NCI-H510A (cell line): ENCODE measurements at places on chromosomes 4 and X.

DNA sequence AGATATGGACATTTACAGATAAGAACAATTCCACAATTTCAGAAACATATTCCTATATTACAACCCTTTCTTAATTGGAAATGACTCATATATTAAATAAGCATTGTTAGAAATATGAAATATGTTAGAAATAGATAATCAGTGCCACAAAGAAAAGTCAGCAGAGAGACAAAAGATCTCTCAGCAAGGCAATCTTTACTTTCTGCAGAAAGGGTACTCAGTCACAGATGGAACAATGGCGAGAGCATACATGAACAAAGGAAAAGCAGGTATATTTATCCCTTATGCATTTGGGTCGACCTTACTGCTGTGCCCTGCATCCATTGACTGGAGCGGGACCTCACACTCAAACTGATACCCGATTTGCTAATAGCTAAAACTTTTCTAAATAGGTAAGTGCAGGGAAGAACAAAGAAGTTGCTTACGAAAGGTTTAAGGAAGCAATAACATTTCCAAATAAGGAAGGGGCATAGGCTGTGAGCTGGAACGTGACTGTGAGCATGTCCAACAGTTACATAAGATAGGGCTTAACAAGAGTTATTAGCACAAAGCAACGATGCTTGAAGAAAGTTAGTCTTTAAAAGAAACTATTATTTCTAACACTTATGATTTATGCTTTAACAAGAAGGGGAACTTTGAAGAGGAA is 40.8 kb downstream of the MGARP start:
- DNase-seq = no peak

DNA sequence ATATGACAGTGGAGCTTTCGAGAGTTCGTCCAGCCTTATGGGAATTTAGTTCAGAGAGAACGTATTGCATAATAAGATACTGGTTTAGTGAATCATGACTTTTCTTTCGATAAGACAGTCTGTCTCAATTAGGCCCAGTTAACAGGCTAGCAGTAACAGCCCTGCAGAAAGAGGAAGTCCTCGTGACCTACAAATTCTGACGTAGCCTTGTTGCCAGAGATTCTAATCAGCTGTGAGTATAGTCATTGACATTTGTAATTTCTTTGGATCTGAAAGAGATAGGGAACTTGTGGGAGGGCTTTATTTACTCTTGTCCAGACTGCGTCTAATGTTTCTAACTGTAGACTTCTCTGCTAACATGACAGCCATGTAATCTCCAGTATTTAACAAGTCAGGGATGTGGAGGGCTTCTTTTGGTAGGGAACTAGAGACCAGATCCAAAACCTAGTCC is 15.8 kb downstream of the ART3 start:
- no peak for DNase-seq

DNA sequence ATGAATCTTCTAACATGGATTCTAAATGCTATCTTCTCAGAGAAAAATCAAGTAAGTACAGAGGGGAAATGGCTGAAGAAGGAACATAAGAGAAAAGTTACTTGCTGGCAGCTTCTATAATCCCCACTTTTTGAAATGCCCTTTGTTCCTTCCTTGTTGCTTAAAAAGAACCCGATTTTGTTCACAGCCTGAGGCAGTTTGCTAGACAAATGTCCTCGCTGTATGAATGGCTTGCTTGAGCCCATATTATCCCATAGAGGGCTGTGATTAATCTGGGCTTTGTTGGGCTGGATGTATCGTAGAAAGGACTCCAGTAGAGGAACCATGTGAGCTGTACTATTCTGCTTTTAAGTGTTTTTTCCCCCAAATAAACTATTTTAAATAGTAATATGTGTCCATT is 134.3 kb upstream of the FGF13 start:
- DNase-seq = no peak

GRCh38 chr4:86521373-86521969 is 72.6 kb upstream of the PTPN13 start:
- no peak for DNase-seq

GRCh38 chr4:110815950-110816349 is 193.1 kb upstream of the PITX2 start:
- DNase-seq = no peak

DNA sequence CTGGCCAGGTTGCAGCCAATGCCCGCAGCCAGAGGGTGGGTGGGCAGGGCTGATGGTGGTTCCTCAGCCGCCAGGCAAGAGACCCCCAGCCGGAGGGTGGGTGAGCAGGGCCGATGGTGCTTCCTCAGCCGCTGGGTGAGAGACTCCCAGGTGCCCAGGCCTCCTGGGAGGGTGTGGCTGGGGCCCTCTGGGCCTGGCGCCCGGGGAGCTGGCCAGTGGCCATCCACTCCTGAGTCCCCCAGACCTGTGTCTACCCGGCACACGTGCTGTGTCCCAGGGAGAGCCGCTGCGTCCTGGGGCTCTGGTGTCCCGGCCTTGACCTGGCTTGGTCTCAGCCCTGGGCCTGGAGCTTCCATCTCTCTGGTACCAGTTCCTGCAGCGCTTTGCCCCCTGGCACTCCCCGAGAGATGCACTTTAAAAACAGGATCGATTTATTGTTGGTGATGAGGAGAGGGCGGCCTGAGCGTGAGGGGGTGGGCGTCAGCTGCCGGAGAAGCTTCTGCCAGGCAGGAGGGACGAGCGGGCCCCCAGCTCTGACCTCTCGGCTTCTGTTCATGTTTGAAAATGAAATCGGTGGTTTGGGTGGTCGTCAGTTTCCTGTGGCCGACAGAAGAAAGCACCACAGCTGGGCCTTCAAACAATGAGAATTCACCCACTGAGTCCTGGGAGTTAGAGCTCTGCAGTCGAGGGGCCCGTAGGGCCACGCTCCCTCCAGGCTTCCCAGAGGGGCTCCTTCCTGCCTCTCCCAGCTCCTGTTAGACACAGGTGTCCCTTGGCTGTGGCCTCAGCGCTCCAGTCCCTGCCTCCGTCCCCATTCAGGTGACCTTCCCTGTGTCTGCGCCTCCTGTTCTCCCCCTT is 6.5 kb downstream of the DOK7 start:
- DNase-seq = no peak

DNA sequence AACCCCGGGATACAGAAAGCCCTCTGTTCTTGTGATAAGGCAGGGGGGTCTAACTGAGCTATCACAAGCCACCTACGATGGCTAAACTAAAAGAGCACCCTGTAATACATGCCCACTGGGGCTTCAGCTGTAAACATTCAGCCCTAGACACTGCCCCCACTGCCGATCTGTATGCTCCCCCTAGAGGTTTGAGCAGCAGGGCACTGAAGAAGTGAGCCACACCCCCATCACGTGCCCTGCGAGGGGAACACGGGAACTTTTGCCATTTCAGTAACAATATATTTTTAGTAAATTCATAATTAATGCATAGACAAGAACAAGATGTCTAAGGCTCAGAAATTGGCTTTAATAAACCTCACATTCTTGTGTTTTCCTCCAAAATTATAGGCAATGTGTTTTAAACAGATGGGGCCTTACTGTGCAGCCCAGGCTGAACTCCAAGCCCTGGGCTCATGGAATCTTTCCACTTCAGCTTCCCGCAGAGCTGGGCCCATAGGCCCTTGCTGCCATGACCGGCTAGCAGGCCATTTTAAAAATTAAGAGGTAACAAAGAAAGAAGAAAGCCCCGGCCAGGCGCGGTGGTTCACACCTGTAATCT is 235.3 kb upstream of the SFRP2 start:
- DNase-seq = no peak

- DNase-seq = no peak
These were observed 117.0 kb upstream of the TEX13C start for GRCh38 chrX:125202591-125203248.

DNA sequence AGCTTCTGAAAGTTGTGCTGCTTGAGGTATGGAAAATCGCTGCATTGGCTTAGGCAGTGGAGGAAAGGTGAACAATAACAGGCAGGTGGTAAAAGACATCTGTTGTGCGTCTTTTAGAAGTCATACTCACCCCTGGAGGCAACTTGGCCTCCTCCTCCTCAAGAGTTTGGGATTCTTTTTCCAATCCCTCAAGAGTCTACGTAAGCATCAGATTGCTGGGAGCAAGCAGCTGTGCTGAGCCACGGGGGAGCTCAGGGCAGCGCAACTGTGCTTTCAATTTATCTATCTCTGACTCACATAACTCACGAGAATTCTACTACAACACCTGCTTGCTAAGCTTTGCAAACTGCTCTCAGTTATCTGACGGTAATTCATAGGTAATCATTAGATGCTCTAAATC is 6.4 kb upstream of the RBMX2 start:
- no peak for DNase-seq

DNA sequence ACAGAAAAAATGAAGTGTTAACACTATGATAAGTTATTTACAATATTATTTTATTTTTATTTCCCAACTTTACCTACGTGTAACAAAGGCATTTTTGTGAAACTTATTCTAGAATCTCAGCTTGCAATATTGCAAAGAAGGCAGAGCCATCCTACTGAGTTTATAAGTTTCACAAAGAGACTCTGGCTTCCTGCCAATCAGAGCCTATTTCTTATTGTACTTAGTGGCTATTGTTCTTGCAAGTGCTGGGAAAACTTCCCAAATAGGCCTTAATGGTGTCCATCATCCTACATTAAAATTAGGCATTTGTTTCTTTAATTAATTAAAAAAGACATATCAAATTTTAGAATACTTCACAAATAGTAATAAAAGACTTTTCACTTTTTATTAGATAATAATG is 233.2 kb downstream of the EPHA5 start:
- no peak for DNase-seq

GRCh38 chr4:4871242-4871572 is 11.7 kb downstream of the MSX1 start:
- DNase-seq = no peak

- no peak for DNase-seq
These were observed 50.9 kb upstream of the CPLX1 start for GRCh38 chr4:876780-877179.

- DNase-seq = no peak
These were observed 35.1 kb upstream of the NPY2R start for GRCh38 chr4:155173371-155173770.

DNA sequence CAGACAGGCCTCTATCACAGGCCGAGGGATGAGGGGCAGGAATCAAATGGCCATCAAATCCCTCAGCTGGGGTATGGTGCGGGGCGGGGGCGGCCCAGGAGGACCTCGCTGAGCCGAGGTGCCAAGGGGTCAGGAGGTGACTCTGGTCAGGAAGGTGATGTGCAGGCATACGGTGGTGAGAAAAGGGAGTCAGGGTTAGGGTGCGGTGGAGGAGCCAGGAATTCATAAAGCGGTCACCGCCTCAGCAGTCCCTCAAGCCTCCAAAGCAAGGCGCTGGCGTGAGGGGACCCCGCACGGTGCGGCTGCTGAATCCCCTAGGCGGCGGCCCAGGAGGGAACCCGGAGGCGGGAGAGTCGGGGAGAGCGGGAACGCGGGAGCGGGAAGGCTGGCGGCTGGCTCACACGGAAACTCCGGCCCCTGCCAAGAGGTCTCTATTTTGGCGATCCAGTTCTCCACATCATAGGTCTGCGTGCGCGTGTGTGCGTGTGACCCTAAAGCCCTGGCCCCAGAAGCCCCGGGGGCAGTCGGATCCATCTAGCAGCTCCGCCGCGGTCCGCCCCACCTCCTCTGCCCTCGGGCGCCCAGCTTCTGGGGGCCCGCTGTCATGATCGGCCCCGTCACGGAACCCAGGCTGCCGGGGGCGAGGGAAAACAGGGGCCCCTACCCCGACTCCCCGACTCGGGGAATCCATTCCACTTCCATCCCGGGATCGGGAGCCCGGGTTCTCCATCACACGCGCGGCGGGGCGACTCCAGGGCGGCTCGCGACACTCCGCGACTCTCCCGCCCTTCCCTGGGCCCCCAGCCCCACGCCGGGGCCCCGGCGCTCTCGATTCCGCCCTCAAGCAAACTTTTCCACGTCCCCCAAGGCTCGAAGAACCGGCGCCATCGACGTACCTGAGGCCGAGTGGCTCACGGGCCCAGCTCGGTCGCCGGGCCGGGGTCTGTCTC is 593 bp downstream of the ELF4 start:
- no peak for DNase-seq

DNA sequence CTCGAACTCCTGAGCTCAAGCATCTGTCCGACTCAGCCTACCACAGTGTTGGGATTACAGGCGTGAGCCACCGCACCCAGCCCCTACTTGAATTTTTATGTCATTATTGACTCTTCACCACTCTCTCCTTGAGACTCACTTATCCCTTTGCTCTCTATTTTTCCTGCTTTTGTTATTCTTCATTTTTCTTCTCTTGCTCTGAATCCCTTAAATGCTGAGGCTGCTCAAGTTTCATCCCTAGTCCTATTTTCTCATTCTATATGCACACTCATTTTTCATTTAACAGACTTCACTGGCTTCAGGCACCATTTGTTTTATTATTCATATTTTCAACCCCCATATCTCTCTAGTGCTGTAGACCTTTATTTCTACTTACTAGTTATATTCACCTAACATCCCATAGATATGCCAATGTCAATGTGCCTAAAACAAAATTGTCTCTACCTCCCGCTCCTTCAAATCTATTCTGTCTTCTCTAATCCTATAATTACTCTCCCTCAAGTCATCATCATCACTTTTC is 85.7 kb downstream of the APOOL start:
- DNase-seq = no peak

DNA sequence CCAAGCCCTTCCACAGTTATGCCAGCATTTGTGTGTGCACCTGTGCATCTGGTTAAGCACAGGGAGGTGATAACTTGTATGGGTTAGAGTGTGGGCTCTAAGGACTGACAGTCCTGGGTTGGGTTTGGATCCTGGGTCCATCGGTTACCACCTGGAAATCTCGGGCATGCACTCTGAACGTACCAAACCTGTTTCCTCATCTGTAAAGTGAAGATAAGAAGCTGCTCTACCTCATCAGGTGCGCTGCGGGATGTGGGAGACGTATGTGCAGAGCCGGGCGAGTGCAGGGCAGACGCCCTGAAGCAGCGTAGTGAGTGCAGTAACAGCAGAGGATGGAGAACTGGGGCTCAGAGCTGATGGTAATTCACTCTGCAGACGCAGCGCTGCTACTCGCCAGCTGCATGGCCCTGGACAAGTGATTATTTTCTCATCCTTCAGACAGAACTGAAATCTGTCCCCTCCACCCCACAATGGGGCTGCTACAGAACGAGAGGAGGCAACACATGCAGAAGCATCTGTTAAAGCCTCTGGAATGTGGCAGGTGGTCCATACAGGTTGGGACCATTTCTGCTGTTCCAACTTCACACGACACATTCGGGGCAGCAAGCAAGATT is 64.4 kb downstream of the HADH start:
- no peak for DNase-seq

DNA sequence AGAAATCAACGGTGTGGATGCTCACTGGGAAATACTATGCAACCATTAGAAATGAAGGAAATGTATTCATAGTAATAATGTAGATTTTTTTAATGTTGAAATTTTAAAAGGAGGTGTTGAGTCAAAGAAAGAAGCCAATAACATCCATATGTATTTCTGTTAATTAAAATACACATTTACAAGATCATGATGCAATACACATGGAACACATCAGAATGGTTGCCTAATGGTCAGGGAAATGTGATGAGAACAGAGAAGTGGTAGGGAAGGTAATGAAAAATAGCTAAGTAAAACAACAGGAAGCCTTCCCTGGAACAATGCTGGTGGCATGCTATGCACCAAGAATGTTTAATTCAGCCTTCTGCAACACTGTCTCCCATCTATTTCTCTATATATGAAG is 18.2 kb downstream of the AREG start:
- no peak for DNase-seq
